ENCODE measurements at places on chromosomes 16 and 17.

DNA sequence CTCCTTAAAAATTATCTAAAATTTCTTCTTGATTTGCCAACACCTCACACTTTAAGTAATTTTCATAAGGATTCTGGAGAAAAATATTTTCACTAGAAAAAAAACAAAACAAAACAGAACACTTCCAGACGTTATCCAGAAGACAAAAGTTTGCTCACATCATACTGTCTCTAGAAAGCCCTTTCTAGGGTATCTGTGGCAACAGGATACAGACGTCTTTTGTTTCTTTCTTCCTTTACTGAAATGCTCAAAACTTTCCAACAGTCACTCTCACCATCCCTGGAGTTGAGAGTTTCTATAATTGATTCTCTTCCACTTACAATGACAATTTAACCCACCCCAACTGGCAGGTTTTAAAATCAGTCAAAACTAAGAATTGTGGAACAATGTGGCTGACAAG is 2.6 kb downstream of the ZC3H7A start:
- no peak for DNase-seq

GRCh38 chr17:75752802-75753513 is 12.0 kb downstream of the GALK1 start:
- DNase-seq, result no peak

DNA sequence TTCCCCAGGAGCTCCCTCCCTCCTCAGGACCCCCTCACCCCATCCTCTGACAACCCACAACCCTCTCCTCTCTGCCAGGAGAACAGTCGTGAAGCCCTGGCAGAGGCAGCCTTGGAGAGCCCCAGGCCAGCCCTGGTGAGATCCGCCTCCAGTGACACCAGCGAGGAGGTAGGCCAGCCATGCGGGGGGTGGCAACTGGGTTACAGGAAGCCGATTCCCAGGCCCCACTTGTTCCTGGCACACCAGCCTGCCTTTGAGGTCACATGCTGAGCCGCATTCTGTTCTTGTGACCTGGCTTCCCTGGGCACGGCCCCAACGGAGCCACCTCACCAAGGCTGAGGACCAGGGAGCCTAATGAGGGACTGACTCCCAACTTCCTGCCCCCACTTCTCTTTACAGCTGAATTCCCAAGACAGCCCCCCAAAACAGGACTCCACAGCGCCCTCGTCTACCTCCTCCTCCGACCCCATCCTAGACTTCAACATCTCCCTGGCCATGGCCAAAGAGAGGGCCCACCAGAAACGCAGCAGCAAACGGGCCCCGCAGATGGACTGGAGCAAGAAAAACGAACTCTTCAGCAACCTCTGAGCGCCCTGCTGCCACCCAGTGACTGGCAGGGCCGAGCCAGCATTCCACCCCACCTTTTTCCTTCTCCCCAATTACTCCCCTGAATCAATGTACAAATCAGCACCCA is 7.9 kb downstream of the NAT9 start:
- DNase-seq, result no peak

DNA sequence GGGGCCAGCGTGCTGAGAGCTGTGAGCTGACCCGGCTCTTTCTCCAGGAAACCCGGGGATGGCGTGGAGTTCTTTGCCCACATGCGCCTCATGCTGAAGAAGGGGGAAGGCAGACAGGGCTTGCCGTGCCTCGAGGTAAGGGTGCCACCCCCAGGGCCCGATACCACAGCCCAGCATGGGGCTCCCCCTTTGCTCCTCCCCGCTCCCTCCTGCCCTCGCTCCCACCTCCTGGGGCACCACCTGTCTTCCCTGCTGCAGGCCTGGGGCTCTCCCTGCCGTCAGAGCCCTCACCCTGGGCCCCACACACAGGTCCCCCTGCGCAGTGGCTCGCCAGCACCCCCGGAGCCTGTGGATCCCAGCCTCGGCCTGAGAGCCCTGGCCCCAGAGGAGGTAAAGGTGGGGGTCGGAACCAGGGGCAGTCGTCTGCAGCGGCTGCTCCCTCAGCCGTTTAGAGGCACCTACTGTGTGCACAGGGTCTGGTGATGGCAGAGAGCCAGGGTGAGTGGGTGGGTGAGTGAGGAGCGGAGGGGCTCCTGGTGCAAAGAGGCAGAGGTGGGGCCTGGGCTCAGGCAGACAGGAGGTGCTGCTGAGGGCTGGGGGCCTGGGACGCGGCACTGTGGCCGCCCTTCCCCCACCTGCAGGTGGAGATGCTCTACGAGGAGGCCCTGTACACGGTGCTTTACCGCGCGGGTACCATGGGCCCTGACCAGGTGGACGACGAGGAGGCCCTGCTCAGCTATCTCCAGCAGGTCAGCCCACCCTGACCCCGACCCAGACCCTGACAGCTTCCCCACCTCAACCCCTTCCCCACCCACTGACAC is 5.6 kb downstream of the BAIAP3 start:
- DNase-seq, result no peak

- no peak for DNase-seq
Measured at GRCh38 chr17:59616253-59616920, 3.3 kb upstream of the CLTC start.

GRCh38 chr17:80936723-80937122 is 54.9 kb upstream of the CHMP6 start:
- DNase-seq, result no peak

DNA sequence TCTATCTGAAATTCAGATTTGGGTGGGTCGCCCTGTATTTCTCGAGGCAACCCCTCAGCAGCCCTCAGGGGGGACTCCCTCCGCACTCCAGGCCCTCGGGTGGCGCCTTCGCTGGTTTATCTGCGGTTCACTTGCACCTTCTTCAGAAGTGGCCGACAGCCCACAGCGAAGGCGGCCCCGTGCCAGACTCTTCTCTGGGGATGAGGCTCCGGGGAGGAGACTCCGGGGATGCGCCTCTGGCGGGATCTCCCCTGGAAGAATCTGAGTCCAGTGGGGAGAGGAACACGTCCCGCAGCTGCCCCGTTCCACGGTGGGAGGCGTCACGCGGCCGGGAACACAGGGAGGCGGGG is 63.9 kb upstream of the DNAJA2 start:
- DNase-seq, result no peak

DNA sequence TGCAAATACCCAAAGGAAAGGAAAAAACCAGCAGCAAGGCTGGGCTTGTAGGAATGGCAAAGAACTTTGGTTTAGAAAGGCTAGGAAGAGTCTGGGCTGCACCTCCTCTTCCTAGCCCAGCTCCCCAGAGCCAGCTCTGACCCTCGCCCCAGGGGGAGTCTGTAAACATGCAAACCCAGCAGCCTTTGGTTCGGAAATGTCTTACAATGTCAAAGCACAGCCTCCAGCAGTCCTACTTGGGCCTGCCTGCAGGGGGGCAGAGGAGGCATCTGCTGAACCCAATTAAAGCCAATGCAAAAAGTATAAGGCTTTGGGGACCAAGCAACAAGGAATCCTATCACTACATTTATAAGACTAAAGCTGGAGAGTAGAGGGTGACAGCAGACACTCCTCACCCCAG is 5.0 kb upstream of the FTSJ3 start:
- DNase-seq, result no peak

GRCh38 chr16:17850581-17851250 is 380.0 kb upstream of the XYLT1 start:
- DNase-seq, result peak; percentile 69

DNA sequence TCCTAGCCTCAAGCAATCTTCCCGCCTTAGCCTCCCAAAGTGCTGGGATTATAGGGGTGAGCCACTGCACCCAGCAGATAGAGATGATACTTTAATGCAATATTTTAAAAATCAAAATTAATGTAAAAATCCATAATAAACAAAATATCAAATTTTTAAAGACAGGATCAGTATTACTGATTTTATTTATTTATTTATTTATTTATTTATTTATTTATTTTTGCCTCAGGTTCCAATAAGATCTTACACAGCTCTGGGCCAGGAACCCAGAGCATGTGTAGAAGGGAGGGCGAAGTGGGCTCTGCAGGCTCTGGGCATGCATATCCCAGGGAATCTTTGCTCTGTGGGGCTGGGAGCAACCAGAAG is 41.6 kb downstream of the FZD2 start:
- DNase-seq, result no peak

DNA sequence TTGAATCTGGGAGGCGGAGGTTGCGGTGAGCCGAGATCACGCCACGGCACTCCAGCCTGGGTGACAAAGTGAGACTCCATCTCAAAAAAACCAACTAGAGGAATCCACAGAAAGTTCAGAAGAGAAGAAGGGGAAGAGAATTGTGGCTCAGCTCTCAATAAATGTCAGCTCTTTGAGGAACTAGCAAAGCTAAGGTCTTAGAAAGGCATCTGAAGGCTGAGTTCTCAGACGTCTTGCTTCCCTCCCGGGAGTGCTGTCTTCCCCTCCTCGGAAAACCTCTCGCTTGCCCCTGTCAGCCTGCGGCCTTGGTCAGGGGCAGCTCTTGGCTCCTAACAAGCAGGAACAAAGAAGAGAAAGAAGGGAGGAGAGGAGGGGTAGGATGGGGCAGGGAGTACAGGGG is 5.3 kb downstream of the SHPK start:
- no peak for DNase-seq

All from NCI-H1417 (cell line).